ENCODE measurements at places on chromosomes 6 and 20.

GRCh38 chr6:142909686-142910085 lies 35.3 kb downstream of the HIVEP2 start:
- no peak for DNase-seq

GRCh38 chr6:13924146-13924948 lies 405 bp upstream of the RNF182 start:
- DNase-seq = peak; percentile 78

- DNase-seq = no peak
These were observed 705.7 kb upstream of the SLC35B3 start for GRCh38 chr6:9140951-9141460.

DNA sequence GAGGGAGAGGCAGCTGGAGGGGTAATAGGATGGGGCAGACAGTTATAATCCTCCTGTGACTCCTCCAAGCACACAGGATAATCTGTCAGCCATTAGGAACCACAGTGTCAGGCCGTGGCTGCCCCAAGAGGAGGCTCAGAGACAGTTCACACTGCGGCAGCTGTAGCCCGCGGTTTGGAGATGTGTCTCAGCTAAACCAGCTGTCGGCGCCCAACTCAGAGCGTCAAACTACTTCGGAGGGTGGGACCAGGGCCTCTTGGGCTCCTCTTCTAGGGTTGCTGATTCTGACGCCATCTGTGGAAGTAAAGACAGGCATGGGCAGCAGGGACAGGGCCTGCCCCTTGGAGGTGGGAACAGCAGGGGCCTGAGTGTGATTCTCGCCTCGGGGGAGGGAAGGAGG lies 309.8 kb downstream of the CDC5L start:
- no peak for DNase-seq

DNA sequence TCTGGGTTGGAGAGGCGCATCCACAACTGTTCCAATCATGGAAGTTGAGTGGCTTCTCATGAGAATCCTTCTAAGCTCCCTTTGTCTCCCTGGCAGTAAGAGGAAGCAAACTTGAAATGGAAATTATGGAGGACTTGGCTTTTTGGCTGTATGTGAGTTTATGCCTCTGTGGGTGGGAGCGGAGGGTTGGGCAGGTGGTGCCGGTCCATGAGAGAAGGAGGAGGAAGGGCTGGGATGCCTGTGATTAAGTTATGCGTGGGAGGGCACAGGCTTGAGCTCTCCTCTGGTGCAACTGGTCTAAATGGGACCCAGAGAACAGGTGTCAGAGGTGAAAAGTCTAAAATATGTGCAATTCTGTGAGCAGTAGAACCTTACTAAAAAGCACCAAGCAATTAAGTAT lies 2.2 kb downstream of the PHACTR3 start:
- DNase-seq = no peak

- no peak for DNase-seq
These were observed 28.0 kb downstream of the PLAGL2 start for GRCh38 chr20:32179515-32179914.

DNA sequence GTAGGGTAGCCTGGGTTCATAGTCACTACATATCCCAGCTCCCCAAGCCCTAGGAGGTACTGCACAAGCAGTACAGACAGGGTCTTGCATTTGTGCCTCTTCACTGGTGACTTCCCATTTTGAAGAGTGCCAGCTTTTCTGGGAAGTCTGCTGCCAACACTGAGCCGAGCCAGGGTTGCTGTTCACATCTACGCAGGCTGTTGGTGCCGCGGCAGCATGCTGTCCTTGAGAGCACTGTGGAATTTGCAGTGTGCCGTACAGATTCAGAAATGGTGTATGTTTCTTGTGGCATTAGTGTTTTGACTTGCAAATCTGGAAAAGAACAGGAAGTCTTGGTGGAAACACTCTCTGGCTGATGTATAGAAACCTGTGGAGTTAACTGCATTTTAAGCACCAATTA lies 67.5 kb downstream of the JARID2 start:
- DNase-seq = no peak

GRCh38 chr6:24076011-24076410 lies 50.0 kb upstream of the NRSN1 start:
- DNase-seq = no peak

DNA sequence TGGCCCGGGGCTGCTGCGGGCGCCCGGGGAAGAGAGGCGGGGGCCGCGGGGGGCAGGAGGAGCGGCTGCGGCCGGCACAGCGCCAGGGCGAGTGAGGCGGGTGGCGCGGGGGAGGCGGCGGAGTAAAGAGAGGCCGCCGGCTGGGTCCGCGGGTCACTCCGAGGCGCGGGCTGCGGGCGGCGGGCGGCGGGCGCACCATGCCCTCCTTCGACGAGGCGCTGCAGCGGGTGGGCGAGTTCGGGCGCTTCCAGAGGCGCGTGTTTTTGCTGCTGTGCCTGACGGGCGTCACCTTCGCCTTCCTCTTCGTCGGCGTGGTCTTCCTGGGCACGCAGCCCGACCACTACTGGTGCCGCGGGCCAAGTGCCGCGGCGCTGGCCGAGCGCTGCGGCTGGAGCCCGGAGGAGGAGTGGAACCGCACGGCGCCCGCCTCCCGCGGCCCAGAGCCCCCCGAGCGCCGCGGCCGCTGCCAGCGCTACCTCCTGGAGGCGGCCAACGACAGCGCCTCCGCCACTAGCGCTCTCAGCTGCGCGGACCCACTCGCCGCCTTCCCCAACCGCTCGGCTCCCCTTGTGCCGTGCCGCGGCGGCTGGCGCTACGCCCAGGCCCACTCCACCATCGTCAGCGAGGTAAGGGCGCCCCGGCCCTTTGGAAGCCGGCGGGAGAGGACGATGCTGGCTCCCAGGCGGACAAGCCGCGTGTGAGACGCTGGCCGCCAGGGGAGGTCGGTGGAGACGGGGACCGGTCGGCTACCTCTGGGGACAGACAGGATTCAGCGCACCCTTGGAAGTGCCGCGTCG lies at the start of gene SLC22A3:
SLC22A3 (plus strand) TSS at position 156 of the 797 bp plus-strand sequence; CDS start at position 198, 42 bp downstream.
- DNase-seq = peak; percentile 26

DNA sequence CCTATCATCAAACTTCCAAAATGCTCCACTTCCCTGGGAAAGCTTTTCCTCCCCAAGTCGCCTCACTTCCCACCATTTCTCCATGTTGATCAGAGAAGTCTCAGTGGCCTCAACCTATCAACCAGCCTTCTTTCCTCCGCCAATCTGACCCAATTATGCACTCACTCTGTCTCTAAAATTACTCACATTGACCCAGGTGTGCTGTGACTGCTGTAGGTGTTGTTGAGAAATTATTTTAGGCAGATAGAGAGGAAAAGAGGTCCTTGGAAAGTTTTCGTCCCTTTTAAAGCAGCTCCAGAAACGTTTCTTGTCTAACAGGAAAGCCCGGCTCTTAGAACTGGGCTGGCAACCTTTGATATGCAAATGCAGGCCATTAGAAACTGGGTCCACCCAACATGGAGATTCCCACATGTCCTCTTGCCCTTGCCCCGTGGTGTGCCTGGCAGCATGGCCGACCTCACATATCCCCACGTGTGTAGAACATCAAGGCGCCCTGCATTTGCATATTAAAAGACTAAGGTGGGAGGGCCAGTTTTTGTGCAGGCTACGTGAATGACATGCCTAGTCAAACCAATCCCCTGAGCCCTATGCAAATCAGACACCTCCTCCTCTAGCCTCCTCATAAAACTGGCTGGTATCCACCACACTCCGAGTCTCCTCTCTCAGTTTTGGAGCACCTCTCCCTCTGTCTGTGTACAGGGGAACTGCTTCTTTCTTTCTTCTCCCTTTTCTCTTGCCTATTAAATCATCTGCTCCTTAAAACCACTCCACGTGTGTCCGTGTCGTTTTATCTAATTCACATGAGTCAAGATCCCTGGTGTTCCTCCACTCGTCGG lies 12.9 kb downstream of the IPCEF1 start:
- DNase-seq = peak; percentile 75

DNA sequence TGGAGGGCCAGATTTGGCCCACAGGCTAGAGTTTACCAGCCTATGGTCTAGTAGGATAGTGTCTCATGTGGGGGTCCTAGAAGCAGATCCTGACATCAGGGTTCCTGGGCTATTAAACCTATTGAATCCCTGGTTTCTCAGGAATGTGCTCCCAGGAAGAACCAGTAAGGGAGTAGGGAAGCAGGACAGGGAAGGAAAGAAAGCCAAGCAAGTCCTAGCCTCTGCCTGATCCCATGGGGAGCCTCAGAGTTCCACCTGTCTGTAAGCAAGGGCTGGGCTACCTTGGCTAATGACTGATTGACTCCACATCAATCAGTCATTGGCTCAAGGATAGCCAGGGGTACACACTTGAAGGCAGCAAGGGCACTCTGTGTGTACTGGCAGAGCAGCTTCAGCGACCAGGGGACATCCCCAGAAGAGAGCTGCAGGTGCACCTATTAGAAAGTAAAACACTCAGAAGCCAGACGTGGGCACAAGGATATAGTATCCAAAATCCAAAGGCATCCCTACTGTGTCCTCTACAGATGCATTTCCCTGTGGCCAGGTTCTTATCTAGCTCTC lies 309.5 kb downstream of the TSHZ2 start:
- no peak for DNase-seq

DNA sequence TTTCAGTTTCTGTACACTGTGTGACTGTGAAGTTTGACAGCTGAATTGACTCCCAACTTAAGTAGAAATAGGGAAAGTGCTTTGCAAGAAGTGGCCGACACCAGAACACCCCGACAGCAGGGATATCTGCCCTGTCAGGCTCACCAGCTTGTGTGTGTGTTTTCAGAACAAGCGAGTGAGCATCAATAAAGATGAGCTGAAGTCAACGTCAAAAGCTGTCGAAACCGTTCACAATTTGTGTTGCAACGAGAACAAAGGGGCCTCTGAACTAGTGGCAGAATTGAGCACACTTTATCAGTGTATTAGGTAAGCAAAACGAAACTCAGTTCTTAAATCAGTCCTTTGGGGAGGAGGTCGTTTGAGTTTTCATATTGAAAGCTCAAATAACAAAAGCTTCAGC lies 10.7 kb downstream of the NELFCD start:
- no peak for DNase-seq

GRCh38 chr6:56798163-56798562 lies 155.5 kb upstream of the DST start:
- DNase-seq = no peak

- no peak for DNase-seq
These were observed 539.3 kb downstream of the RFPL4B start for GRCh38 chr6:112886415-112886814.

DNA sequence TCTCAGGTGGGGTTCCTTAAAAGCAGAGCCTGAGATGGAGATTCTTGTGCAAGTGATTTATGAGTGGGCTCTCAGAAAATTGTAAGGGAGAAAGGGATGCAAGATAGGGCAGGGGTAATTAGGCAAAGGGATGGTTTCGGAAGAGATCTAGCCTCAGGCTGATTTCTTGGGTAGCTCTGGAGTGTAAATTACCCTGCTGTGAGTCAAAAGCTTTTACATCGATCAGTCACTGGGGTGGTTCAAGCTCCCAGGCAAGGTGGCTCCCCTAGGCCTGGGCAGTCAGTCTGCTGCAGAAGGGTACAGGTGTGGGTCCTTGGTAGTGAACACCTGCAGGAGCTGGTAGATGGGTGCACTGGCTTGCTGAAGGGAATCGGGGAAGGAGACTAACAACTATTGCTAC lies 11.1 kb upstream of the PM20D2 start:
- no peak for DNase-seq

DNA sequence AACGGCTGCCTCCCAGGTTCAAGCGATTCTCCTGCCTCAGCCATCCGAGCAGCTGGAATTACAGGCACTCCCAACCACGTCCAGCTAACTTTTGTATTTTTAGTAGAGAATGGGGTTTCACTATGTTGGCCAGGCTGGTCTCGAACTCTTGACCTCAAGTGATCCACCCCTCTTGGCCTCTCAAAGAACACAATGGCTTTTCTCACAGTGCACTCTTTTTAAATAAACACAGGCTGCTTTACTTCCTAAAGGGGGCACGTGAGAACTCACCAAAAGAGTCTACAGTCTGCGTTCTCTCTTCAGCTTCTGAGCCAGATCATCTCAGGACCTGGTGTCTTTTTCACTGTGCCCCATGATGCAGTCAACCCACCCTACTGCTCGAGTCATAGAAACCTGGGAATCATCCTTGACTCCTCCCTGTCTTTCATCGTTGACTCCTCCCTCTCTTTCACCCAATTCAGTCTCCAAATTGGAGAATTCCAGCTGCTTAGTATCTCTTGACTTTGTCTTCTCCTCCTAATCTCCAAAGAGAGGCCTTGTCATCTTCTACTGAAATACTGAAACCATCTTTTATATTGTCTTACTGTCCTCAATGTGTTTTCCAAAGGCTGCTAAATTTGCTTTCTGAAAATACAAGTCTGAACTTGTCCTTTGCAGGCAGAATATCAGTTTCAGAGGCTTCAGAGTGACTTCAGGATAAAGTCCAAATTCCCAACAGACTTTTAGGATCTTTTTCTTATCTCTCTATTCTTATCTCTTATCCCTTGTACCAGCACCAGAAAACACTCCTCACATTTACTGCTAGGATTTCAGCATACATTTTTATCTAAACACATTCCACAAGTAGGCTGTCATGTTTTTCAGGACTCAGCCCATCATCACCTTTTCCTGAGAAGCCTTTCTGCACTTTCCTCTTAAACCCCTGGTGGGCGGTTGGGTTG lies 323.4 kb downstream of the SYNE1 start:
- no peak for DNase-seq

DNA sequence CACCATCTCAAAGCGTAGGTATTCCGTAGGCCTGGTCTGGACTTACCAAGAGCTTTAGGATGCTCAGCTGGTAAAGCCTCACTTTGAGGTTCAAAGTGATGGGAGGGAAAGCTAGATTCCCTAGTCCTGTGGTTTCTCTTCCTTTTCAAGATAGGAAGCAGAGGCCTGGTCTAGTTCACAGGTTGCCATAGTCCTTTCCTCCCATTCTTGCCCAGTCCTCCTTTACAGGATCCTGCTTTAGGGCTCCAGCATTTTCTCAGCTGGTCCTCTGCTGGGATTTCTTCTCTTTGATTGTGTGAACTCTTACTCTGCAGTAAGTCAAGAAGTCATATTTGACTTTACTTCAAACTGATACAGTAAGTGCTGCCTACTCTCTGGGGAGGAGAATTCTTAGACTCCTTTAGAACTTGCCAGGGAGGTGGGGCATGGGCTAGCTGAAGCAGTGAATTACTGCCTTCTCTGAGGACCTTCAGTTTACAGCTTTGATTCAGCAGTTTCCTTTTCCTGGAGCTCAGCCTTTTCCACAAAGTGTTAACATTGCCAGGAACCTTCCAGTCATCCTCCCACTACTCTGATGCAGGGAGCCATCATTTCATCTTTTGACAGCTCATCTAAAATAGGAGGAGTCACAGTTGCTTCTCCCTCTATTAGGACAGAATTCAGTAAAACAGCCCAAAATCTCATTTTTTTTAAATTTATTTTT lies 42.8 kb upstream of the PLCG1 start:
- DNase-seq = no peak

- no peak for DNase-seq
These were observed 725.7 kb upstream of the ADGRB3 start for GRCh38 chr6:67909354-67909753.

GRCh38 chr6:77383026-77383425 lies 80.3 kb downstream of the HTR1B start:
- no peak for DNase-seq

DNA sequence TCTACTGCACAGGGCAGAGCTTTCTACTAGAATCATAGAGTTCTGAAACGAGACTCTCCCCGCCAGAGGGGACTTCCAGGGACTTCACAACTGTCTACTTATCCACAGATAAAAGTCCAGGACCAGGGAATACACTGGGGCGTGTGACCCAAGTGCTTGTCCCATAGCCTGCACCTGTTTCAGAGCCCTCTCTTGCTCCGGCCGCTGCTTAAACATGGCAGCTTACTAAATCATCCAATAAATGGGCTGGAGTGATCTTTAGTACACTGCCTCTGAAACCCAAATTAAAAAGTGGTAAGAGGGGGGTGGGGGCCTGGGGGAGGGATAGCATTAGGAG lies 8.9 kb upstream of the RAB44 start:
- no peak for DNase-seq

Measured in kidney (tissue), 22 donors.